ENCODE measurements at places on chromosomes 4 and X. TPM values are rescaled to one million over a fixed set of nuclear protein-coding genes. Genes with fewer than 3 reads are reported as not detected.

Gene MAGT1
- 24.7 TPM for polyA plus RNA-seq

Gene PPP1R2C
- not detected for polyA plus RNA-seq

Gene EDNRA
- polyA plus RNA-seq = 30.1 TPM

Gene RBM47
- 7.6 TPM for polyA plus RNA-seq

Gene REPS2
- polyA plus RNA-seq = 1.3 TPM

Gene MGAT4D
- polyA plus RNA-seq = not detected

Gene ARHGAP24
- polyA plus RNA-seq = 17.5 TPM

Gene SLC6A8
- 76.1 TPM for polyA plus RNA-seq

Gene TACC3
- 5.5 TPM for polyA plus RNA-seq

Gene MAGEA9B
- polyA plus RNA-seq = not detected

Gene F11
- polyA plus RNA-seq = 0.04 TPM

Gene TMSB15C
- polyA plus RNA-seq = 1.4 TPM

Gene PHKA1
- polyA plus RNA-seq = 5.3 TPM

Gene PPP2R2C
- polyA plus RNA-seq = 0.94 TPM

Gene MAOB
- polyA plus RNA-seq = 60.3 TPM

Gene FHDC1
- 1.6 TPM for polyA plus RNA-seq

Gene OTC
- 0.41 TPM for polyA plus RNA-seq

Gene GAGE2A
- polyA plus RNA-seq = not detected

Gene CENPE
- polyA plus RNA-seq = 0.66 TPM

Gene PGAM4
- polyA plus RNA-seq = 0.13 TPM

Gene PPARGC1A
- polyA plus RNA-seq = 1.3 TPM

Gene ABLIM2
- 5.9 TPM for polyA plus RNA-seq

Gene RIBC1
- 1.3 TPM for polyA plus RNA-seq

Gene TMEM150C
- 10.4 TPM for polyA plus RNA-seq

Gene CENPVL1
- polyA plus RNA-seq = not detected

Gene TCEAL3
- 153 TPM for polyA plus RNA-seq

Gene HS3ST1
- polyA plus RNA-seq = 15.8 TPM

Gene PLRG1
- polyA plus RNA-seq = 43.1 TPM

Gene EPHA5
- 0.35 TPM for polyA plus RNA-seq

Gene TAF7L
- polyA plus RNA-seq = 0.13 TPM

Gene GPR82
- polyA plus RNA-seq = 0.44 TPM

Gene PRDX4
- 85.4 TPM for polyA plus RNA-seq

Gene STBD1
- 22.5 TPM for polyA plus RNA-seq

Gene PCSK1N
- polyA plus RNA-seq = 6.9 TPM

Gene IL21
- polyA plus RNA-seq = not detected

Gene EMCN
- 18.8 TPM for polyA plus RNA-seq

Gene APELA
- not detected for polyA plus RNA-seq

Gene GAGE12F
- not detected for polyA plus RNA-seq

Gene RTL3
- 0.03 TPM for polyA plus RNA-seq

Gene PCDH10
- 4.0 TPM for polyA plus RNA-seq

Gene GDI1
- 138 TPM for polyA plus RNA-seq

Gene DKK2
- polyA plus RNA-seq = 0.63 TPM

Gene CLGN
- polyA plus RNA-seq = 1.8 TPM

Gene PIR
- polyA plus RNA-seq = 27.8 TPM

Gene HSFX4
- not detected for polyA plus RNA-seq

Gene EREG
- 0.38 TPM for polyA plus RNA-seq

Gene RS1
- polyA plus RNA-seq = not detected

Gene ZMAT1
- 3.6 TPM for polyA plus RNA-seq

Gene CCDC160
- polyA plus RNA-seq = 0.20 TPM

Gene NALF2
- 0.13 TPM for polyA plus RNA-seq

Gene DRP2
- polyA plus RNA-seq = 0.75 TPM

Gene SPON2
- 123 TPM for polyA plus RNA-seq

Gene CFAP47
- 0.01 TPM for polyA plus RNA-seq

Gene SPP1
- 20.6 TPM for polyA plus RNA-seq

Gene SRD5A3
- polyA plus RNA-seq = 6.1 TPM

Gene NLGN3
- 1.8 TPM for polyA plus RNA-seq

Gene MEPE
- not detected for polyA plus RNA-seq

Gene REELD1
- polyA plus RNA-seq = 0.13 TPM

Gene MAGEB18
- polyA plus RNA-seq = not detected
